ENCODE measurements at places on chromosomes 5 and 9.

DNA sequence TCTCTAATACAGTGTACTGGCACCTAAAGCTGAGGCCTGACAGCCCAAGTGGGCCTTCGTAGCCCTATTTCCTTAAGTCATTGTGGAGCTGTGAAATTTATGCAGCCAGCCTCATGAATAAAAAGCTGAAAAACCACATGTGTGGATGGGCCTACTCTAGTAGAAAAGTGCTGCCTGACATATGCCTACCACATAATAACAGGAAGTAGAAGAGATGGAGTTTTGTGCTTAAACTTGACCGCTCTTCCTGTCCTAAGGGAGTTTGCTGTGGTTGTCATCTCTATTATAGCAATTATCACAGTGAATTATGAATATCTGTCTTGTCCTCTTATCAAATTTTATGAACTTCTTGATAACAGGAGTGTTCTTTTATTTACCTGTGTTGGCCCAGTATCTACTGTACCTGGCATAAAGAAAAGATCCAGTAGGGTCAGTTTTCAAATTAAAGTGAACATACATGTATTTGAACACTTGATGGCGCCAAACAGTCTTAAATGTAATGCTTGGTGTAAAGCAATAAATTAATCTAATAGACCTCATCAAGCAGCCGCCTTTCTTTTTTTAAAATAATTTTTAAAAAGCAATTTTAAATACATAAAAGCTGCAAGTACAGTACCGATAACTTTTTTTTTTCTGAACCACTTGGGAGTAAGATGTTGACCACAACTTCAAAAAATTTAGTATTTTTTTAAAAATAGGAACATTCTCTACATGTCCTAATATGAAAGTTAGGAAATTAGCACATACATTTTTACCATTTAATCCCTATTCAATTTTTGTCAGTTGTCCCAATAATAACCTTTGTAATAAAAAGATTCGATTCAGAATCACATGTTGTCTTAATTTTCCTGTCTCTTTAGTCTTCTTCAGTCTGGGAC, 51.0 kb downstream of the FKTN start:
- DNase-seq = no peak

DNA sequence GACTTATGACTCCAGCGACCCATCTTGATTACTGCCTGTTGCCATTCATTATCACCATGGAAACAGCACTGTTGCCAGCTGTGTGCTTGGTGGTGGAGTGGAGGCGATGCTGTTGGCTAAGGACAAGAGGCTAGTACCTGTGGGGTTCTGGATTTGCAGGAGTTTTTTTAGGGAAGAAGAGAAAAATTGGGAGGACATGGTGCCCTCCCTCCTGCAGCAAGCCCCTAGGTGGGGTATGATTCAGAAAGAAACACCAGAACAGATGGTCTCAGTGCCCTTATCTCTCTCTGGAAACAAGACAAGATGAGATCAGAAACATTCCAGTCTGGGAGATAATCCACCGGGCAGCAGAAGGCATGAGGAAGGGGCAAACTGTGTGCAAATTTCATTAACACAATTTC, 87.8 kb upstream of the TLR4 start:
- DNase-seq = no peak

DNA sequence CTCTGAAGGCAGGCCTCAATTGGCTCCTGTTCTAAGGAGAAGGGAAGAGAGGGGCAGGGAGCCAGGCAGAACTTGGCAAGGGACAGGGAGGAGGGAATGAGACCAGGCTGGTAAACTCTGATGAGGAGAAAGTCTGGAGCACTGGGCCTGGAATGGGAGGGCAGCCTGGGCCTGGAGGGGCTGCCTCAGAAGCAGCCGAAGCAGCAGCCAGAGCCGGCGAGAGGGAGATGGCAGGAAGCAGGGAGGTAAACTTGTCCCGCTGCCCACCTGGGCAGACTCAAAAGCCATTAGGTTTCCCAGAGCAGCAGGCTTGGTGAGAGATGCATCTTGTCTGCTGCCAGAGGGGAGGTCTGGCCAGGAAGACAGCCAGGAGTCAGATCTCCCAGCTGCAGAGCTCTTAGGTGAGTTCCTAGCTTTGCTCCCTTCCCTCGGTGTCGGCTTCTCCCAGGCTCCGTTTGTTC, 37.0 kb upstream of the CRB2 start:
- DNase-seq = peak; percentile 70

- DNase-seq = no peak
Observed at GRCh38 chr9:104743376-104743985, 4.0 kb upstream of the NIPSNAP3A start.

DNA sequence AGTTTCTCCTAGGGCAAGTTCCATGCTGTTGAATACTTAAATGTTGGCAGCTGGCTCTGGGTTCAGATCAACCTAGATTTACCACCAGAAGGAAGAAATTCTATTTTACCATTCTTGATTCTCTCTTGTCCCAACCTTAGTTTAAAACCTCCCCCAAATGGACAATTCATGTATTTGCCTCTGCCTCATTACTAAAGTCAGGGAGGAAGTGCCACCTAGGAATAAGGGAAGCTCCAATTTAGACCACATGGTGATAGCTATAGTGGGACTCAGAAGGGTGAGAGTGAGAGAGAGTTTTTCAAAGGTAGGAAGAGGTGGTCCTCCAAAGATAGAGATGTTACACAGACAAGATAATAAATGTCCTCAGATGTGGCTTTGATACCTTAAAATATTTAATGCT, 53.4 kb upstream of the PAM start:
- DNase-seq = no peak

DNA sequence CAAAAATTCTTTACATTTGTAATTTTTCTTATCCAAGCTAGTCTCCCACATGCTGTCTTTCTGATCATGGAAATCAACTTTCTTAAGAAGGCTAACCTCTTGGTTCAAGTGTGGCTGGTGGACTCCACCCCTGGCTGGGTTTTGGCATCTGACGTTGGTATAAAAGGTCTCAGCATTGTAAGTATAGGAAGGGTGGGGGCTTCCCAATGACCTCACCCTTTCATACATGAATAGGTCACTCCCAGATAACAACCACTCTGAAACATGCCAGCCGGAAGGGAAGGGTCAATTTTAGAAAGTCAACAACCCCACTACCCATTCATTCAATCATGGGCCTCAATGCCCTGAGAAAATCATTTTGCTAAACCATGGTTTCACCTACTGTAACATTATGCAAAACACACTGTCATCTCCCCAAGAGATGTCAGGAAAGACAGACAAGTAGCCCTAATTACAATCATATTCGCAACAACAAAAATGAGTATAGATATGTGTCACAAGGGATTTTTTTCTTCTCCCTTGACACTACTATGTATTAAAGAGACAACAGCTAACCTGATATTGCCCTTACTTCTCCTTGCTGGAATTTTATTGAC, 31.9 kb upstream of the PCSK5 start:
- DNase-seq = no peak

DNA sequence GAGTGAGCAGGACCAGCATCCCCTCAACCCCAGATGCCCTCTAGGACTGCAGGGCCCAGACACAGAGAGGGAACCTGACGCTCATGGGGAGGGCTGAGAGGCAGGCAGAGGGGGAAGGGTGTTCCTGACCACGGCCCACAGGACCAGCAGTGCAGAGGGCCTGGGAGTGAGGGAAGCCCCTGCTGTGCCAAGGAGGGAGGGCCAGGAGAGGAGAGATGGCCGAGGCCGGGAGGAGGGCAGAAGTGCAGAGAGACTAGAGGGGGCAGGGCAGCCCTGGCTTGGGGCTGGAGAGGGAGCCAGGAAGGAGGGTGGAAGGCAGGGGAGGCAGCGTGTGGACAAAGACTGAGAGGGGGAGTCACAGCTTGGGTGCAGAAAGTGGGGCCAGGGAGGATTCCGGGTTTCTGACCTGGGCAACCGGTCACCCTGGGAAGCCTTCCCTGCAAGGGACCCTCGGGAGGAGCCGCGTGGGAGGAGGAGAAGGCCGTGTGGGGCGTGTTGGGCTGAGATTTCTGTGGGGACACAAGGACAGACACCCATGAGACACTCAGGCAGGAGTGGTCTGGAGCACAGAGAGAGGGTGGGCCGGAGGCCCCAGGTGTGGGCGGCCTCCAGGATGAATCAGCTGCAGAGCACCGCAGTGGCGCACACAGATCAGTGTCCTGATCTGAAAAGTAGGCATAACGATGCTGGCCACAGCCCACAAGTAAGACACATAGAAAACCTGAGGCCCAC, 117.5 kb downstream of the ADAMTS2 start:
- DNase-seq = peak; percentile 86

DNA sequence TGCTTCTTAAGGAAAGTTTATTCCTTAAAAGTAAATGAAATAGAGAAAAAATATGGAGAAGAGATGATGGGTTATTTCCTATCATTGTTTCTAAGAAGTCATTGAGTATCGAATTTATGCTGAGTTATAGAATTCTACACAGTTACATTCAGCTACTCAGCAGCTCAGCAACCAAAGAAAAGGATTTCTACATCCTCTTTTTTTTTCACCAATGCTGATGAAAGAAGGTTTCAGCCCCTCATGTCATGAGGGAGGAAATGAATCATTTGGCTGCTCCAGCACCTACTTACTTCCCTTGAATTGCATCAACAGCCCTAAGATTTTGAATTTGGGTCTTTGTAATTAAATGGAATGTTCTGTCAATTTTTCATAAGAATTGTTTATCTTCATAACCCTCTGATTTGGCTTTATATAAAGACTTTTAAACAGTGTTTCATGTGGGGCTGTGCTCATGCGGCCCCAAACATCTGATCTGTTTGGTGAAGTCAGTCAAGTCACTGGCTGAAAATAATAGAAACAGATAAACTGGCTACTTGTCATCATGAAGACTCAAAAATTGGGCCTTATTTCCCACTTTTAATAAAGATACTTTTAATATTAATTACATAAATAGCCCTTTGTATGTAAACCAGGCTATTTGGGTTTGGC, 18.5 kb upstream of the SNX2 start:
- no peak for DNase-seq

DNA sequence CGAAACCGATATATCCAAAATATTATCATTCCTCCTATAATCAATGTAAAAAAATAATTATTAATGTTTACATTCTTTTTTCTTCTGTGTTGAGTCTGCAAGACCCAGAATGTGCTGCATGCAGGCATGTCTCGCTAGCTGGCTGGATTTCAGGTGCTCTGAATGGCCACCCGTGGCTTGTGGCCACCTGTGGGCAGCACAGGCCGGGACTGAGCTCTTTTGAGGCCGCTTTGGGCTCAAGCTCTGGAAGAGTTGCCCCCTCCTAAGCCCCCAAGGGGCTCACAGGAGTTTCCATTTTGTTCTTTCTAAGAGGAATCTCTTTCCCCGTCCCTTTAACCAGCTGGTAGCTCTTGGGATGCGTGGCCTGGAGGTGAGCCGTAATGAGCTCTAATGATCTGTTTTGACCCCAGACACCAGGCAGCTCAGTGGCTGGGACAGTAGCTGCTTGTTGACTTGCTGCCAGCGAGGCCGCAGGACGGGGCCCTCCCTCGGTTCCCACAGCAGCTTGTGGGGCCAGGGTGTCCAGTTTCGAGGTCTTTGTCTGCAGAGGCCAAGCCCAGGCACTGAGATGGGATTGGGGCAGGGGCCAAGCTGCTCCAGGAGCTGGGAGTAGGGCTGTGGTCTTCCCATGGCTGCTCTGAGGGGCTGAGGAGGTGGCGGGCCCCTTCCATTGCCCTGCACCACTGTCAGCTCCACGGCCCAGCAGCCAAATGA, 20.8 kb downstream of the ASS1 start:
- no peak for DNase-seq

DNA sequence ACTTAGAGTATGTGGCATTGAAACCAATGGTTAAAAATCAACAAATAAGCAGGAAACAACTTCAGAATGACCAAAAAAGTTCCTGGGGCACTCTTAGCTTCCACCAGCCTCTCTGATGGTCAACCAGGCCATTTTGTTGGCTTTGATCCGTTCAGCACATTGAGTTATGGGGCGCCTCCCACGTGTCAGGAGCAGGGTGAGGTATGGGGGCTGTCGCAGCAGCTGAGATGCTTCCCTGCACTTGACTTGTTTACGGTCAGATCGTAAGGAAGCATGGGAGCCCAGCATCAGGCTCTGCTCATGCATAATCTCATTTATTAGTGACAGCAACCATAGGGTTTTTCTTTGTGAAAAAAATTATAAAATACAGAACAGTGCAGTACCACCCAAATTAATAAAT, 16.7 kb downstream of the SYK start:
- no peak for DNase-seq

DNA sequence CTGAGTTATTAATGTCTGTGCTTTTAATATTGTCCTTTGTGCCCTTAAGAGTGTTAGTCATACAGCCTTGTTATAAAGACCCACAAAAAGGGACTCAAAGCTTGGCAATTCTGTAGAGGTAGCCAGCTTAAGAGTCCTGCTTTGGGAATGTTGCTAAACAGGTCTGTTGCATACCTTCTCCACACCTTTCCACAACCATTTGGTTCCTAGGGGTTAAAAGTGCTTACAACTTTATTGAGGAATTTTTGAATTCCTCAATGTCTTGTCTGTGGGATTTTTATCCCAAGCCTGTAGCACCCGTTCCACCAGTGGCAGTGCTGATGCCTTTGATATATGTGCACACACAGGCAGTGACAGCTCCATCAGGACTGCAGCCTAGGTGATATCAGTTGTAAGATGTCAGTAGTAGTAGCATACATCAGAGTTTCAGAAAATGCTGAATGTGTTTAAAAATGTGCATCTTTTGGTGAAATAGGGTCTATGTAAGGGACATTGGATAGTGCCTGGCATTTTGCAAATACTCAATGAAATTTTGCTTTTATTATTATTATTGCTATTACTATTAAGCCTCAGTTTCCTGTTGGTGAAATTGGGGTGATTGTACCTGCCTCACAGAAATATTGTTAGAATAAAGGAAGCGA, 68.5 kb downstream of the WWC1 start:
- DNase-seq = no peak

- DNase-seq = no peak
Observed at GRCh38 chr9:90727488-90727887, 74.1 kb upstream of the SYK start.

Measured in chondrocyte (in vitro differentiated cells).